ENCODE measurements at places on chromosomes 3 and 15.

DNA sequence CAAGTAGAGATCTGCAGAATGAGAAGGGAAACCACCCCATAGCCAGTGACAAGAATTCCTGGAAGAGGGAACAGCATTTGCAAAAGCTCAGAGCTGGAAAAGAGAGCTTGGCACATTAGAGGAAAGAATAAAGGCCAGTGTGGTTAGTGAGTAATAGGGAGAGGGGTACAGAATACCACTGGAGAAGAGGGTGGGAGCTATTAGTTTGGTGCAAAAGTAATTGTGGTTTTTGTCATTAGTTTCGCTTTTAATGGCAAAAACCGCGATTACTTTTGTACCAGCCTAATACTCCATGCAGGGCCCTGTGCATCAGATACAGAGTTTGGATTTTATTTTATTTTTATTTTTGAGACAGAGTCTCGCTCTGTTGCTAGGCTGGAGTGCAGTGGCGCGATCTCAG lies 9.8 kb downstream of the SLC24A1 start:
- no peak for DNase-seq

DNA sequence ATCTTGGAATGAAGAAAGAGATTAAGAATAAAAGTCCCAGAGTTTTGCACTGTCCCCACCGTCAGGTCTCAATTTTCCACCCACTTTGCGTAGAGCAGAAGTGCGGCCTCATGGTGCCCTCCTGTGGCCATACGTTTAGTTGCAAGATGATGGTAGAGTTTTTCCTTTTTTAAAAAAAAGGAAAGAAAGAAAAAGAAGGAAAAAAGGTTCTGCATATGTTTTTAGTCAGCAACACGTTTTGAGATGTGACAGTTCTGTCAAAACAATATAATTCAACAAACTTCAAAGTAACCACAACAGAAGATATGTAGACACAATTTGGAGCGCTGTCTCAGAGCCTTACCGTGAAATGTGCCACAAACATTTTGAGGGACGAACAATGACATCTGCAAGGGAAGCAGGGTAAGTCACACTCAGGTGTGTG lies 24.6 kb downstream of the EBLN2 start:
- DNase-seq, result no peak

DNA sequence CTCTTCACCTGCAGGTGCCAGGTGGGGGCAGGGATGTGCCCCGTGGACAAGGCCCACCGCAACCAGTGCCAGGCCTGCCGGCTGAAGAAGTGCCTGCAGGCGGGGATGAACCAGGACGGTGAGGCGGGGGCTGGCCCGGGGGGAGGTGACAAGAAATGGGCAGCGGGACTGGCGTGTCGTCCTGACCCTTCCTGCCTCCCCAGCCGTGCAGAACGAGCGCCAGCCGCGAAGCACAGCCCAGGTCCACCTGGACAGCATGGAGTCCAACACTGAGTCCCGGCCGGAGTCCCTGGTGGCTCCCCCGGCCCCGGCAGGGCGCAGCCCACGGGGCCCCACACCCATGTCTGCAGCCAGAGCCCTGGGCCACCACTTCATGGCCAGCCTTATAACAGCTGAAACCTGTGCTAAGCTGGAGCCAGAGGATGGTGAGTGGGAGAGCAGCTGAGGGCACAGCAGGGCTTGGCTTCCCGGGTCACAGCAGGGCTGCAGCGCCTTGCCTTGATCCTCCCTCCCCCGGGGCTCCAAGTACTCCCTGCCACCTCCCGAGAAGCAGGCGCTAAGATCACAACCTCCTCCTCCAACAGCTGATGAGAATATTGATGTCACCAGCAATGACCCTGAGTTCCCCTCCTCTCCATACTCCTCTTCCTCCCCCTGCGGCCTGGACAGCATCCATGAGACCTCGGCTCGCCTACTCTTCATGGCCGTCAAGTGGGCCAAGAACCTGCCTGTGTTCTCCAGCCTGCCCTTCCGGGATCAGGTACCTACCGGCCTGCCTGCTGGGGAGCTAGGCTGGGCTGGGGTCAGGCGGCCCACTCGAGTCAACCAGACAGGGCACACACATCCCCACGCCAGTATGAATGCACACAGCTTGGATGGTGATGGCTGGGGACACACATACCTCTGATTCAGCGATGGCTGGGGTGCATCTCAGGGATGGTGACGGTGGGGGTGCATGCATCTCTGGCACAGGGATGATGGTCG lies 1.7 kb downstream of the NR2E3 start:
- no peak for DNase-seq

DNA sequence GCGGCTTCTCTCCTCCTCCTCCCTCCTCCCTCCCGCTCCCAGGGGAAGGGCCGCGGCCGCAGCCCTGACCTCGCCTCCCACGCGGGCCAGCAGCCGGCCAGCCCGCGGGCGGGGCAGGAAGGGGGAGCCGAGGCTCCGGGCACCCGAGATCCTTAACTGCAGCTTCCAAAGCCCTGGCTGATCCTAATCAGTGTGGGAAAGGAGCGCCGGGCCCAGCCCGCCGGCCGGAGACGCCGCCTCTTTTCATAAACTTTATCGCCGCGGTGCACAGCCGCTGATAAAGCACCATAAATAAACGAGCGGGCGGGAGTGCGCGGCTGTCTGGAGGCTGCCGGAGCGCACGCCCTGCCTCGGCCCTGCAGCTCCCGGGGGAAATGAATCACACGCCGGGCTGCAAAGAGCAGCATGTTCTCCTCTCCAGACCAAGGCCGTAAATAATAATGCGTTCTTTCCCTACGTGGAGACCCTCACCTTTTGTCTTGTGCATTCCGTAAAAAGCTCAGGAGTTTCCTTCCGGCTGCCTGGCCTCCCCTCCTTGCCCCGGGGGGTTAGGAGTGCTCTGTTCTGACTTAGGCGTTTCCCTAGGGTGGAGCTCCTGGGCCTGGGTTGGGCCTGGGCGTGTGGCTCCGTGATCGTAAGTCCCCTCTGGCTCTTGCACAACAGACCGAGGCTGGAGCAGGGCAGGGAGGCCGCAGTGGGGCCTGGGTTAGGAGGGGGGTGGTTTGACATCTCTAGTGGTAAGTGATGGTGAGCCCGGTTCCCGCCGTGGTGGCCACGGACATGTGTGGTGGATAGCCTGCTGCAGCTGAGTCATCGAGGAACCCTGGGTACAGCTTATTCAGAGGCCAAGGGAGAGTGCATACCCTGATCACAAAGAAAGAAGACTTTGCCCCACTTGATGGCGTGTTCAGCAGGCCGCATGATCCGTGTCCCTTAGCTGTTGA lies 132.6 kb upstream of the HES1 start:
- DNase-seq, result peak; percentile 82

- DNase-seq, result peak; percentile 74
Observed at GRCh38 chr15:72306211-72306785, 13.7 kb downstream of the CELF6 start.

DNA sequence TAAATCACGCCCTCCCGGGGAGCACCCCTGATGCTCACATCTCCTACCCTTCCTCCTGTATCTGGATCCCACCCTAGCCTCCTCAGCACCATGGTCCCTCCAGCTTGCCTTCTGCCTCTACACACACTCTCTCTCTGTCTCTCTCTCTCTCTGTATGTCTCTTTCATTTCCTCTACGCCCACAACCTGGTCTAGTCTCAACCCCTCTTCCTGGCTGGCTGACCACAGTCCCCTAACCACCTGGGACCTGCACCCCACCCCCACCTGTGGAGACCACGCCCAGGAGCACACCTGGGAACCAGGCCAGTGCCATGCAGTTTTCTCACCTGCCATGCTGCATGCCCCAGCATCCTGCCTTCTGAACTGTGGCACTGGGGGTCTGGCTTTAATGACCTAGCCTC lies 4.0 kb upstream of the CFAP100 start:
- no peak for DNase-seq

DNA sequence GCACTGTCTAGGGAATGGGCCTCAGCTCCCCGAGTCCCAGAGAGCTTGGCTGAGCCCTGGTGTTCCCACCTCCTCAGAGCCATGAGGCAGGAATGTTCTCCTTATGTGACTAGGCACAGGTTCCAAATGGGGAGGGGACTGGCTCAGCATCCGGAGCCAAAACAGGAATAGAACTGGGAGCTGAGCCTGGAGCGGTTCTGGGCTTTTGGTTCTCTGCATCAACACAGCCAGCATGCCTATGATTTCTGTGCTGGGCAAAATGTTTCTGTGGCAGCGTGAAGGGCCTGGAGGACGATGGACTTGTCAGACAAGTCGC lies at the start of gene FAM131A:
TSS of gene FAM131A (plus strand) at position 202 of the 316 bp plus-strand sequence. CDS start at position 233, 31 bp downstream.
- no peak for DNase-seq

Measured in NCI-H1436 (cell line).